ENCODE measurements at places on chromosomes 3 and 15. TPM values are rescaled to one million over a fixed set of nuclear protein-coding genes. Genes with fewer than 3 reads are reported as not detected.

Gene GOLGA8K
- 0.26 TPM for total RNA-seq

Gene KCNAB1
- total RNA-seq, result not detected

Gene SLC22A13
- total RNA-seq, result 0.10 TPM

Gene CCDC9B
- 2.4 TPM for total RNA-seq

Gene ZMYND10
- total RNA-seq, result 0.99 TPM

Measured in SJCRH30 (cell line).